ENCODE measurements at places on chromosomes 7 and 10.

DNA sequence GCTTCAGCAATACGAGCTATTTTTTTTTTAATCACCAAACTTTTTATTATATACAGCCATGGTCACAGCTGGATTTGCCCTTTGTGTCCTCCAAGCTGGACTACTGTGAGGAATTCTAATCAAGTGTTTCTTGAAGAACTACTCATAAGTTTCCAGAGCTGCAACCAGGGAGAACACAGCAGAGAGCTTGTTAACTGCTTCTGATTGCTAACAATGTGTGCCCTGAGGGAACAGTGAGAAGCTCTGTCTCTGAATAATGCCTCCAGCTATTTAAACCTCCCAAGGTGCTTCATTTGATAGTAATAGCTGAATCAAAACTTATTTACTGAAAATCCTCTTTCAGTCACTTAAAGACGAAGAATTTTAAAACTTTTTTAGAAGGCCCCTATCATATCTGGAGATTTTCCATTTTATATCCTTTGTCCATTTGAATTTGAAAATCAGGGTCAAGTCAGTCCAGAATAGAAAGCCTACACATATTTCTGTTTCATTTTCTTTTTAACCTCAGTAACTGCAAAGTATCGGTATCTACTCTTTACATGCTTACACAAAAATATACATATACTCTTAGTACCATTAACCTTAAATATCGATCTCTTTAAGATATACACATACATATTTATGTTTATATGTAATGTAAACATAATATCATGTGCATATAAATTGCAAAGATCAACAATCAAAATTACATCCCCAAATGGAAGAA, 1024.2 kb downstream of the GRM8 start:
- DNase-seq = no peak

DNA sequence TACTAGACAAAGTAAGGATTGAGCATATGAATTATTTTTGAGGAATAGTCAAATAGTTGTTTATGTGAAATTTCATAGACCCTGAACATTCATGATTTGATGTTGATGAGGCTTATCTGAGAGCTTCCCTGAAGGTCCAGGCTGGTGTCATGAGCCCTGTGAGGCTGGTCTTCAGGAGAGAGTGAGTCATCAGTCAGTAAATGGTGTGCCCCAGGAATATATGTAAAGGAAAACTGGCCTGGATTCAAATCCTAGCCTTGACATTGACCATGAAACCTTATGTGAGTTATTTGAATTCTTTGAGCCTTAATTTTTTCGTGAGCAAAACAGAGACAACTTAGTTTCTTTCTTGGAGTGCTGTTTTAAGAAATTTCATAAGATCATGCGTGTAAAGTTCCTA, 6.2 kb downstream of the TMEM236 start:
- DNase-seq = no peak

DNA sequence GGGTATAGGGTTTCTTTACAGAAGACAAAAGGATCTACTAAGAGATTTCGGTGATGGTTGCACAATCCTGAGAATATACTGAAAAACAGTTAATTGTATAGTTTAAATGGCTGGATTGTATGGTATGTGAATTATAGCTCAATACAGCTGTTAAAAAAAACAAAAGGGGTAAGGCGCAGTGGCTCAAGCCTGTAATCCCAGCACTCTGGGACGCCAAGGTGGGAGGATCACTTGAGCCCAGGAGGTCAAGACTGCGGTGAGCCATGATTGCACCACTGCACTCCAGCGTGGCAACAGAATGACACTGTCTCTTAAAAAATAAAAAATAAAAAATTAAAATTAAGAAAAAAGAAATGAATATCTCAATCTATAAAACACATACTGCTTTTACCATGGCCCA, 18.5 kb downstream of the ESYT2 start:
- DNase-seq = no peak

DNA sequence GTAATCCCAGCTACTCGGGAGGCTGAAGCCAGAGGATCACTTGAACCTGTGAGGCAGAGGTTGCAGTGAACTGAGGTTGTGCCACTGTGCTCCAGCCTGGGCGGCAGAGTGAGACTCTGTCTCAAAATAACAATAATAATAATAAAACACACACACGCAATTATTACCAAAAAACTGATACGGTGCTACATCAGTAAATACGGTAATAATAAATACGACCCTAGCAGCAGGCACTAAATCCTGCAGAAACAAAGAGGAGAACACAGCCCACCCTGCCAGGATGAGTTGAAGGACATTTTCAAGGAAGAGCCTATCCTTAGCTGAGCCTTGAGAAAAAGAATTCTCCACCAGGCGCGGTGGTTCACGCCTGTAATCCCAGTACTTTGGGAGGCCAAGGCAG, 34.4 kb upstream of the GTF2I start:
- no peak for DNase-seq

DNA sequence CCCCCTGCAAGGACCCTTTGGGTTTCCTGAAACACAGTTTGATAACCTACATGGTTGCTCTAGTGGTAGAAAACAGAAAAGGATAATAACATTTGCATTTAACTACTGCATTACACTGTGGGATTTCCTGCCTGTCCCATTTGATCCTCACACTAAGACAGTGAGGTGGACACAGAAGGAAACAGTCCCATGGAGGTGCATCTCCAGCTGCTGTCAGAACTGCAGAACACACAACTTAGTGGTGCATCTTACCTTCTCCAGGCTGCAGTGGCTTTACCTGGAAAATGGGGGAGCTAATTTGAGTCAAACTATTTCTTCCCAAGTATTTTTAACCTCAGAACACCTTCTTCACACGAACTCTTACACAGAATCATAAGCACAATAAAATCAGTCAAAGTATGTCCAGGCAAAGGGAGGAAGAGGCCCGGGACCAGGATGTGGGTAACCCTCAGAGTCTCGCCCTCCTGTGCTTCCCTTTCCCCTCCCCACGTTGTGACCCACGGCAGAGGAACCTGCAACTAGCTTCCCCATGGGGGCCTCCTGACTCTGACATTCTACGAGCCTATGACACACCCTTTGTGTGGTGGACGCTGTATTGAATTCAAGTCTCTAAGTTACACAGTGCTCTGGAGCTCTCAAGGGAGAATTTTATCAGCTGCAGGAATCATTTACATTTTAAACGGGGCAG, 33.7 kb downstream of the SCRN1 start:
- DNase-seq = no peak

DNA sequence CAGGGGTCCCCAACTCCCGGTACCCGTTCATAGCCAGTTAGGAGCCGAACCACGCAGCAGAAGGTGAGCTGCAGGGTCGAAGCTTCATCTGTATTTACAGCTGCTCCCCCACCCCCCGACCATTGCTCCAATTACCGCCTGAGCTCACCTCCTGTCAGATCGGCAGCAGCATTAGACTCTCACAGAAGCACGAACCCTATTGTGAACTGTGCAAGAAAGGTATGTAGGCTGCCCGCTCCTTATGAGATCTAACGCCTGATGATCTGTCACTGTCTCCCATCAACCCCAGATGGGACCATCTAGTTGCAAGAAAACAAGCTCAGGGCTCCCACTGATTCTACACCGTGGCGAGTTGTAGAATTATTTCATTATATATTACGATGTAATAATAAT, 14.6 kb upstream of the AZGP1 start:
- DNase-seq = no peak

GRCh38 chr10:80144067-80144695, 11.7 kb downstream of the PLAC9 start:
- DNase-seq = no peak

DNA sequence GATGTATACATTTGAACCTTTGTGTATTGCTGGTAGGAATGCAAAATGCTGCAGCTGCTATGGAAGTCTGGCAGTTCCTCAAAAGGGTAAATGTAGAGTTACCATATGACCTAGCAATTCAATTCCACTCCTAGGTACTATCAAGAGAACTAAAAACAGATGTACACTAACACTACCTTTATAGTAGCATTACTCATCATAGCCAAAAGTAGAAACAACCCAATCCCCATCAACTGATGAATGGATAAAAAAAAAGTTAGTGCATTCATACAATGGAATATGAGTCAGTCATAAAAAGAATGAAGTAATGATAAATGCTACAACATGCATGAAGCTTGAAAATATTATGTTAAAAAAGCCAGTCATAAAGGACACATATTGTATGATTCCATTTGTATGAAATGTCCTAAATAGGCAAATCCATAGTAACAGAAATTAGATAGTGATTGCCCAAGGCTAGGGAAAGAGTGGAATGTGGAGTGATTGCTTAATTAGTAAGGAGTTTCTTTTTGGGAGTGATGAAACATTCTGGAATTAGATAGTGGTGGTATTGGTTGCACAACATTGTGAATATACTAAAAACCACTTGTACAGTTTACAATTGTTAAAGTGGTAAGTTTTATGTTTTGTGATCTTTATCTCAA, 96.4 kb upstream of the AOAH start:
- DNase-seq = no peak

DNA sequence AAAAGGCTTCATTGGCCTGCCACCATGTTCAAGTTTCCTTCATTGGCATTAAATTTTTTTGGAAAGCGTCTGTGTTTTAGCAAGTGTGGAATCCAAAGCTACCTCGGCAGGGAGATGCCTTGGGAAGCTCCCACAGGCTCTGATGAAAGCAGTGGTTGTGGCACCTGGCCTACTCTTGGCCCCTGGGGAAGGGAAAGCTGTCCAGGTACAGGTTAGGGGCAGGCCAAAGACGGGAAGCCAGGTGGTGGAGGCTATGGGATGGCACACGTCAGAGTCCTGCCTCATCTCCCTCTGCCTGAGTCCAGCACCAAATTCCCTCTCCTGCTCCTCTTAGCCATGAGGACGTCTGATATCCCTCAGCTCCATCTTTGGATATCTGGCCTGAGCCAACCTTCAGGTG, 49.7 kb downstream of the C10orf120 start:
- DNase-seq = no peak

DNA sequence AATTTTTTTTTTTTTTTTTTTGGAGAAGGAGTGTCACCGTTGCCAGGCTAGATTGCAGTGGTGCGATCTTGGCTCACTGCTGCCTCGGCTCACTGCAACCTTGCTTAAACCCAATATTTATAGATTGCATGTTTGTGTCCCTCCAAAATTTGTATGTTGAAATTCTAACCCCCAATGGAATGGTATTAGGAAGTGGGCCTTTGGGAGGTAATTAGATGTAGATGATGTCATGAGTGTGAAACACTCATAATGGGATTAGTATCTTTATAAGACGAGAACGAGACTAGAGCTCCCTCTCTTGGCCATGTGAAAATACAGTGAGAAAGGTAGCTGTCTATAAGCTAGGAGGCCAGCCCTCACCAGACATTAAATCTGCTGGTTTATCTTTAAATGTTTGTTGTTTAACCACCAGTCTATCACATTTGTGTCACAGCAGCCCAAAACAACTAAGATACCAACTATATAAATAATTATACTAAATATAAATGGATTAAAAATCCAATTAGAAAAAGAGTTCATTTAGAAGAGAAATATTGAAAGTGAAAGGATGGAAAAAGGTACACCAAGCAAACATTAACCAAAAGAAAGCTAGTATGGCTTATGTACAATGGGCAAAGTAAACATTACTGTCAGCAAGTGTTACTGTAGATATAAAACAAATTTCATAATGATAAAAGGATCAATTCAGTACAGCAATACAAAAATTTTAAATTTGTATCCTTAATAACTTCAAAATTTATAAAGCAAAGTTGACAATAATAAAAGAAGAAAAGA, 9.3 kb downstream of the TCAF1 start:
- no peak for DNase-seq

DNA sequence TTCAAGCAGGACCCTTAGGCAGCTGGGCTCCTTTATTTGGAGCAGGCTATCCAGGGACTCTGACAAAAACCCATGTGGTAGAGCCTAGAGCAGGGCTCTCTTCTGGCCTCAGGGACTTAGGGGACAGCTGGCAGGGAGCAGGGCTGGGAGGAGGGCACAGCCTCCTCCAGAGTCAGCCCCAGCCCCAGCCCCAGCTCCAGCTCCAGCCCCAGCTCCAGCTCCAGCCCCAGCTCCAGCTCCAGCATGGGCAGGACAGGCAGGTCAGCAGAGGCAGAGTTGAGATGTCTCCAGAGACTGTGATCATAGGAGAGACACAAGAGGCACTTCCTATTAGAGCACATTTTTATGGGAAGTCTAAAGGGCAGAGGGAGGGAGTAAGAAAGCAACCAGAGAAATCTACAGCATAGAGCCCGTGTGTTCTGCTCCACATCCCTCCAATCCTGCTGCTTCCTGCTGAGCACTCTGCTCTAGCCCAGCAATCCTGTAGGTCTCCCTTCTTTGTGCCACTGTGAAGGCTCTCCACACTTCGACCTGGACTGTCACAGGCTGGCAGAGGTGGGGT, 13.3 kb upstream of the C10orf53 start:
- no peak for DNase-seq

DNA sequence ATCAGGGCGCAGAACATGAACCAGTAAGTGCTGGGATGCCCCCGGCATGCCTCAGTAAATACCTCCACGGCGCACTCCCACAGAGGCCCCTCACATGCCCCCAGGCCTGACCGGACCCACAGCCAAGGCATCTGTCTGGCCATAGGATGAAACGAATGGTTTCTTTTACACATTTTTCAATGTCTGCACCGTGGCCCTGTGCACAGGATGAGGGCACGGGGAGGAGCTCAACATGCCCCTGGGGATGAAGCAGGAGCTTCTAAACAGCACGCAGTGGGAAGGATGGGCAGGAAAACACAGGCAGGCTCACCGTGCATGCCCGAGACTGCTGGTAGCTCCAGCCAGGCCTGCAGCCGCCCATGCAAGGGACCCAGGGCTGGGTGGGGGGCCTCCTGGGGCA, 283.3 kb downstream of the TNS3 start:
- no peak for DNase-seq

DNA sequence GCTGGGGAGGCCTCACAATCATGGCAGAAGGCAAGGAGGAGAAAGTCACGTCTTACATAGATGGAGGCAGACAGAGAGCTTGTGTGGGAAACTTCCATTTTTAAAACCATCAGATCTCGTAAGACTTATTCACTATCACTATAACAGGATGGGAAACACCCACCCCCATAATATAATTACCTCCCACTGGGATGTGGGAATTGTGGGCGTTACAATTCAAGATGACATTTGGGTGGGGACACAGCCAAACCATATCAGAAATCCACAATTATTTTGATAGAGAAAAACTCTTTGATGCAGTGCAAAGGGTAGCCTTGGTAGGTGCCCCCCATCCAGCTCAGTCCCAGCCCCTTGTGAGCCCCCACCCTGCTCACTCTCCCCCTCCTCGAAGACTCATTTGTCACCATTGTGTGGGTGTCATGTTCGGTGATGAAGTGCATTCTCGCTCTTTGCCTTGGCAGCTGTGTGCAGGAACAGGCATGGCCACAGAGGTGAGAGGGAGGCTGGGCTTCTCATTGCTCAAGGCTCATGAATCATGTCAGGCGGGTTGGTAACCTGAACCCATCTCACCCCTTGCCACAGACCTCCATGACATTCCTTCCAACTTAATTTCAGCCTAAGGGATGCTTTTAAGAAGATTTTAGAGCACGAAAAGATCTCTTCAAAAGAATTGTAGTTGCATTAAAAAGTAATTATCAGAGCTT, 75.9 kb downstream of the BUB3 start:
- peak; percentile 10 for DNase-seq

Data from skeletal muscle cell (primary cell).